ENCODE measurements at places on chromosomes 1 and 21.

DNA sequence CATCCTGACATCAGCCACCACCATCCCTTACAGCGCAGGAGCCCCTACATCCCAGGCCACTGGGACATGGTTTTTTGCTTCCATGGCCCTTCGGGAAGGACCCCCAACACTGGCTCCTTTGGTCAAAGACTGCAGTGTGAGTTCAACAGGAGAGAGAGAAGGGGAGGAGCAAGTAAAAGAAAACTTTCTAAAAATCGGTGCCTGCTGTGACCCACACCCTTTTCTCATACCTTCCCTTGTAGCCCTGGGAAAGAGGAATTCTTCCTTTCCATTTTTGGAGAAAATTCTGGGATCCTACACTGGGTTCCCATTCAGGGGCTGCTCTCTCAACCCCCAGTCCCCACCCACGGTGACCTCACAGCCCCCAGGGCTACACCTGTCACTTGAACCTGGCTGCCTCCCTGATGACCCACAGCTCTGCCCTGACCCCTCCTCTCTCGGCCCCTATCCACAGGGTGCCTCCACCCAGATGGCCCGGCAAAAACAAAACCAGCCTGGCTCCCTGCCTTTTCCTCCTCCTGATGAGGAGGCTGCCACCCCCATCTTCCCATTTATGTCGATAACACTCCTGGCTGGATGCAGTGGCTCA lies 7.6 kb downstream of the PADI4 start:
- no peak for DNase-seq

DNA sequence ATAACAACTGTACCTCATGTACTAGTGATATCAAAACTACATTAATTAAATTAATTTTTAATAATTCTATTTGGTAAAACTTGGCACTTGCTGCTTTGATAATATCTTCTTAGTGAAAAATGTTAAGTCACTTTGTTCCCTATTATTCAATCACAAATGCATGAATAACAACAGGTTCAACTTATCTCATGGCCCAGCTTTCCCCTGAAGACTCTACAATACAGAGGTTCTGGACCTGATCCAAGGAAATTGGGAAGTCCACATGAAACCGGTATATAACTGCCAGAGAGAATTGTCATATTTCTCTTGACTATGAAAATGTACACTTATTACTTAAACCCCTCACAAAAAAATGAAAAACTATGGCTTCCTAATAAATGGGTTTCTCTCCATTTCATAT lies 33.9 kb upstream of the PTPRC start:
- DNase-seq: no peak

DNA sequence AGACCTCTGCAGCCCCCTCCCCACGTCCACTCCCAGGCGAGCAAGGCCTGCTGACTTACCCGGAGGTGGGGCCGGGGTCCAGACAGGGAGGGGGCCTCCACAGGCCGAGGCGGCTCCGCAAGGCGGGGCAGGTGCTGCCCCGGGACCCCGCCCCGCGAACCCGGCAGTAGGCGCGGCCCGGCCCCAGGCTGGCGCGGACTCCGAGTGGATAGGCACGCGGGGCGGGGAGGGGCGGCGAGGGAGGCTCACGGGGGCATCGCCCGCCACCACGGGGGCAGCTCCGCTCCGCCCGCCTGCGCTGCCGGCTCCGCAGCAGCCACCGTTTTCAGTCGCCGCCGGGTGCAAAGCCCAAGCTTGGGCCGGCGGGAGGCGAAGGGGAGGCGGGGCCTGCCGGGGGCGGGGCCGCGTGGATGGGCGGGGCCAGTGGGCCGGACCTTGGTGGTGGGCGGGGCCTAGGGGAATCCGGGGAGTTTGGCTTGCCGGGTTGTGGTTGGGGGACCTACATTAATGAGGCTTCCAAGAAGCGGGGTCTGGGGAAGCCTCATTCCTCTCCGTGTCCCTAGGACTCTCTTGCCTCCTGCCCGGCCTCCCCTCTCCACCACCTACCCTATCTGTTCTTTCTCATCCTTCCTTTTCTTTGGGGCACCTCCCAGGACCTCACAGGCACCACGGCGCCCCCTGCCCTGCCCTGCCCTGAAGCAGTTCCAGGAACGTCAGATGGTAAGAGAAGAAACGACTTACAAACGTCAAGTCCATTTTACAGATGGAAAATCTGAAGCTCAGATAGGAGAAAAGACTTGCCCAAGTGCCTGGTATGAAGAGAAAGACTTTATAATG lies at the start of gene RIMS3:
TSS of gene RIMS3 (minus strand) at position 348 of the 837 bp plus-strand sequence. CDS start 23,757 bp downstream, outside the sequence.
- peak; percentile 28 for DNase-seq

GRCh38 chr21:44919111-44919912 lies 1.4 kb downstream of the ITGB2 start:
- DNase-seq: no peak

DNA sequence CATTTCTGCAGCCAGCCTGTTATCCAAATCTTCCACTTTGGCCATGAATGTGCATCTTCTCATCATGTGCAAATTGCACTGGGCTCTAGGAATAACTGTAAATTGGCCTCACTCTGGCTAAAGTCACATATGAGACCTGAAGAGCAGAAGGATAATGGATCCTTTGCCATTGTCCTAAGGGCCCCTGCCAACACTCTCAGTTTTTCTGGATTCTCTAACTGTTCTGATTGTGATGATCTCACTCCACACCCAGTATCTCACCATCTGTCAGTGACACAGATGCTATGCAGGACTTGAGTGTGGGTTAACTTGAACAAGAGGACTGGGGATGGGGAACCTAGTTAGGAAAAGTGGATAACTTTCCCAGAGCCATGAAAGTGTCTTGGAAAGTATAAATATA lies 8.5 kb upstream of the FYB2 start:
- no peak for DNase-seq

DNA sequence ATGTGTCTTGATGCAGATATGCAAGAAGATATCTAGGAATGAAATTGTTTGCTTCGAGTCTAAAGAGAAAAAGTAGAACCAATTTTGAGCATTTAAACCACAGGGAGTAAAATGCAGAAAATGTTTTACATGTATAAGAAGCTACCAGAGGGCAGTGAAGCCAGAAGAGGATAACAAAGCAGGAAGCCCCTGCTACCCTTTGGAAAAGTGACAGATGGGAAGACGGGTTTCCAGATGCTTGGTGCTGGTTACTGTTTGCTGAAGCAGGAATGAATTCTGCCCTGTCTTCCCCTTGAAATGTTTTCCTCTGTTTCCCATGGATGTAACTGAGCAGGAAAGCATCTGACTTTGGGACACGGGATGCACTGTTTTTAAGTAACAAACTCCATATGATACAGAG lies 822.2 kb downstream of the MRPL39 start:
- DNase-seq: no peak

DNA sequence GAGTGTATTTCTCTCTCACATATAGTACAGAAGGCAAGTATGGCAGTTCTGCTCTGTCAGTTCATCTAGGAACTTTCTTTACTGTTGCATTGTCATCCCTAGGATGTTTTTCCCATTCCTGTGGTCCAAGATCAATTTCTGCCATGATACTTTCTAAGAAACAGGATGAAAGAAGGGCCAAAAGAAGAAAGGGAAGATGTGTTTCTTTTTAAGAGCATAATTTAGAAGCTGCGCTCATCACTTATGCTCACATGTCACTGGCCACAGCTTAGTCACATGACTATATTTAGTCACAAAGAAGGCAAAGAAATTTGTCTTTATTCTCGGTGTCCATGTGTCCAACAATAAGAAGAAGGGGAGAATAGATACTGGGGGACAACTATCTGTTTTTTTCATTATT lies 7.0 kb upstream of the MAST2 start:
- no peak for DNase-seq

- no peak for DNase-seq
Observed at GRCh38 chr1:162676087-162676486, 43.8 kb downstream of the DDR2 start.

- no peak for DNase-seq
Observed at GRCh38 chr1:165408518-165408917, 36.4 kb downstream of the RXRG start.

GRCh38 chr1:84803604-84804003 lies 89.4 kb downstream of the LPAR3 start:
- DNase-seq: no peak

DNA sequence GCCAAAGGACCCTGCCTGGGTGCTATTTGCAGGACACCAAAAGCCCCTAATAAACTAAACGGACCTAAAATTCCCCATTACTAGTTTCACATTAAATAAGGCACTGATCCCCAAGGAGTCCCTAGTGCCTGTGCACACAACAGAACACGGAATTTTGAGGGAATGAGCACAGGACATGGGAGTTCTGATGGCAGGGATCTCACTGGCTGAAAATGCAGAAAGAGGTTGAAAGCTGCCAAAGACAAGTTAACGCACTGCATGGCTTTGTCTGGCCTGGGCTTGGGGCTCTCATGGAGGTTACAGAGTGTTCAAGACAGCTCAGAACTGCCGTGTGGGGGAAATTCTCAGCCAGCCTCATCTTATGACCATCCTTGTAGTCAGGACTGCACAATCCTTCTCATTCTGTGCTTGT lies 15.6 kb upstream of the ATP1B1 start:
- no peak for DNase-seq

DNA sequence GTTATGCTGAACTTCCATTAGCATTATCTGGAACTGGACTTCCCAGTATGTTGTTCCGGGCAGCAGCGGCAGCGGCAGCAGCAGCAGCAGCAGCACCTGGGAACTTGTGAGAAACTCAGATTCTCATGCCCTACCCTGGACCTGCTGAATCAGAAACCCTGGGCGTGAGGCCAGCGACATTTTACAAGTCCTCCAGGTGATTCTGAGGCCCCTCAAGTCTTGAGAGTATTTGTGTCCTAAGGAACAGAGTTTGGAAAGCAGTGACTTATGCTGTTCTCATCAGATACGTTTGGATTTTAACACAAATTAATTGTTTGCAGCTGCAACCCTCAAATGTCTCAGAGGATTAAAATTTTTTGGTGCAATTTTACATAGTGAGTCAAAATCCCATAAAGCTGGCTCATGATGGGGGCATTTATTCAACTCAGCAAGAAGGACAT lies 157.2 kb upstream of the KAZN start:
- no peak for DNase-seq

- no peak for DNase-seq
Observed at GRCh38 chr1:29162476-29163138, 19.1 kb downstream of the SRSF4 start.

- no peak for DNase-seq
Observed at GRCh38 chr1:48058135-48059025, 61.2 kb upstream of the TRABD2B start.

- peak; percentile 33 for DNase-seq
Observed at GRCh38 chr1:95095833-95096217, 21.3 kb upstream of the TLCD4 start.

All from GM12878 (cell line).